CD4-positive, alpha-beta T cell treated with Interleukin-10 for 1 hour (primary cell): ENCODE measurements at places on chromosomes 2 and 18.
A peak's percentile ranks its signal among the peaks of the same experiment; 100 is the strongest.

DNA sequence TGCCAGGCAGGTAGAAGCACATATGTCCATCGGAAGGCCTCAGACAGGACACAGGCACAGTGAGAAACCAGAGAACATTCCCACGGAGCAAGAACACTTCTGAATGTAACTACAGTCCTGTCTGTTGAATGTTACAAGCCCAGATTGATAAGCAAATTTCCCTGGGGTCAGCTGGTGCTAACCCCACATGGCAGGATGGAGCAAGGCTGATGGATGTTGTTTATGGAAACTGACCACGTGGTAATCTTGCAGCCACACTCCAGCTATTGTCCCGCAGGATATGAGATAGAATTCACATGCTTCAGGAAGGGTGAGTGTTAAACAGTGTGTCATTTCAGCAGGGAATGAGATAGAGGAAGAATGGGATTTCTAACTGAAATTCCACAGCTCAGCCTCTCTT lies 138.8 kb upstream of the COPS8 start:
- no peak for DNase-seq

- DNase-seq: no peak
These were observed 2.9 kb downstream of the BCS1L start for GRCh38 chr2:218662377-218662776.

- DNase-seq: no peak
These were observed 331.2 kb upstream of the MYT1L start for GRCh38 chr2:2662037-2662846.

- no peak for DNase-seq
These were observed 37.0 kb downstream of the RAPGEF4 start for GRCh38 chr2:172772633-172773032.

GRCh38 chr2:211347328-211347727 lies 790.9 kb downstream of the CPS1 start:
- no peak for DNase-seq

DNA sequence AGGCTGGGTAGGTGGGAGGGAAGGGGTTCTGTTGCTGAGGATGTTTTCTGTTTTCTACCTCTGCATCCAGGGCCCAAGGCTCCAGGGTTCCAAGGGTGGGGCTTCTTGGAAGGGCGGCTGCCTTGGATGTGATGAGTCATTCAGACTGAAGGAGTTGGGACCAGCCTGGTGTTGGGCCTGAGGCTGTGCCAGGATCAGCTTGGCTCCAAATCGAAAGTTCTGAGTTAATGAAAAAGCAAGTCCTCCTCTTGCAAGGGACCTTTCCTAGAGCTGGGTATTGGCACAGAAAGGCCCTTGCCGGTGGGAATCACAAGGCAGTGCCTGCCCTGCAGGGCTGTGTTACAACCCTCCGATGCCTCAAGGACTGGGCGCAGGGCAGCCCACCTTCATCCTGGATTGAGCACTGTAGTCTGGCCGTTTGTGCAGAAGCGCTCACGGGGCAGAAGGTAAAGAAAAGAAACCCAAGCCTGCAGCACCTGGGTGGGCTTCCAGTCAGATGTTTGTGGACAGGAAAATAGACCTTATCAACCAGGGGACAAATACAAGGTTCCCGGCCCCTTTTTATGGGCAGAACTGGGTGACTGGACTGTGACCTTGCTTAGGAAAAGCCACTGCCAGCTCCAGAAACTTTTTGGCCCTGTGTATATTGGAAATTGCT lies 52.5 kb upstream of the MCFD2 start:
- no peak for DNase-seq

DNA sequence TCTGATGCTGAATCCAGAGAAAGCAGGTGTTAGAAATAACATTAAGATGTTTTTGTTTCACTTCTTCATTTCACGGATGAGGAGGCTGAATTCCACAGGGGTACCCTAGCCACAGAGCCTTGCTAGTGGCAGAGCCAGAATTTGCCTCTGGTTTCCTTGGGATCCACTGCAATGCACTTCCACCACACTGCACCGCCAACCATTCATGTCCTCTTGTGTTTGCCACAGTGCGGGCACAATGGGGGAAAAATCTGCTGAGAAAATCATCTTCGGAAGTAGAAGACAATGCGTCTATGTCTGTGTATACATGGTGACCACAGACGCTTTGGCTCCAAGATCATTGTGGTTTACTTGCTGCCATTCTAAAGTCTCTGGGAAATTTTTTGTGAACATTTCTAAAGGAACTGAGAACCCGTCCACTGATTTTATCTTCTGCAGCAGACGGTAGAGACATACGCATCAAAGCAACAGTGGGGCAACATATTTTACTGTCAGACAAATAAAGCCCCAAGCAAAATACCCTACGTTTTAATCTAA lies 14.9 kb downstream of the ICOS start:
- DNase-seq: peak; percentile 79

DNA sequence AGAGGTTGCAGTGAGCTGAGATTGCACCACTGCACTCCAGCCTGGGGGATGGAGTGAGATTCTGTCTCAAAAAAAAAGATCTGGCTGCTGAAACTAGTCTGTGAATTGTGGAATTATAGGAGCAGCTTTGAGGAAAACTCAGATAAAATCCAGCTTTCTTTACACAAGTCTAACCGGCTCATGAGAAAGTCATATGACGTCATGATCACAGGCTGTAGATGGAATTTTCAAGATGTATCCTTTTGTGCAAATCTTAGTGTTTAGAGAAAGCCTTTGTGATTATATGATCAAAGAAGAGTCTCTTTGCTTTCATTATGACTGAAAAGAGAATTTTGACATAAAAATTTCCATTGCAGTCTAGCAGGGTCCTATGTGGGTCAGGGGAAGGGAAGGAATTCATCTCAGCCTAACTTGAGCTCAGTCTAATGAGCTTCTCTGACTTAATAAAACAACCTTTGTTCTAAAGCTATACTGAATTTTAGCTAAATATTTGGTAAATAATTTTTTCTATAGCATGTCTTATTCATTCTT lies 90.2 kb upstream of the NCK2 start:
- DNase-seq: no peak

DNA sequence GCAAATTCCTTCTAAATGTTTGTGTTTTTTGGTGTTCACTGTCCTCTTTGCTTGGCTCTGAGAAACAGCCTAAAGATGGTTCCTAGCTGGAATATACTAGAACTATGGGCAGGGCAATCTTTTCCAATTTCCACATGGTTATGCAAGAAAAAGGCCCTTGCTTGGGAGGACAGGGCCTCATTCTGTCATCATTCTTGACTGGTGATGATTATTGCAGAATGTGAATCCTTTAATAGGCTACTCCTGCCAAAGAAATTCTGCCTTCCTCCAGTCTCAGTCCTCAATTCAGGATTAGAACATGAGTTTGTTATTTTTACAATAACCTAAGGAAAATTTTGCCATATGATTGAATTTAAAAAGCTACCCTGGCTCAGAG lies 218.7 kb downstream of the HNMT start:
- no peak for DNase-seq

DNA sequence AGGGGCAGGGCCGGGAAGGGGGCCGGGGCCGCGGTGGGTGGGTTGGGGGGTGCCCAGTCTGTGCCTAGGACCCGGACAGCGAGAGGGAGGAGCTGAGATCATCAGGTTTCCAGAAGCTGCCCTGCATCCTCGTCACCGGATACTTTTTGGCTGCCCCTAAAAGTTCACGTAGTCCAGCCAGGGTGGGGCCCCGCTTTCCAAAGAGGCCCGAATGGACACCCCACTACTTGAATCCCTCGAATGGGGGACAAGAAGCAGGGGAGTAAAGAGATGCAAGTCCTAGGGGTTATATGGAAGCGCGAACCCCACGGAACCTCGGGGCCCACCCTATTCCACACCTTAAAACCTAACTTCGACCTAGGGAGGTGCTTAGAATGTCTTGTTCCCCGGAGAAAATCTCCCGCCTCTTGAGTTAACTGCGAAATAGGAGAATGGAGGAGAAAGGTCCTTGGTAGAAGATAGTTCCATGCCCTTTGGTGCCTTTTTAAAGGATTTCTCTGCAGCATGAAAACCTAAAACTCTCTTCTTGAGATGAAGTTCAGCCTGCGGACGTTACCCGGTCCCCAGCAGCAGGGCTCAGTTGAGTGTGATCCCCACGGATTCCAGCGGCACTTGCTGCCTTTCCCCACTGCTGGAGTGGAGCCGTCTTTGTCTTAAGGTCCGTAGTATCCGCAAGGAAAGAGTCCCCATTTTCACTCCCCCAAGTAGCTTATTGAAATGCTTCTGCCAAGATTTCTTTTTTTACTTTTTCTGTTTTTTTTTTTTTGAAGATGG lies 2.1 kb upstream of the RNF152 start:
- no peak for DNase-seq

DNA sequence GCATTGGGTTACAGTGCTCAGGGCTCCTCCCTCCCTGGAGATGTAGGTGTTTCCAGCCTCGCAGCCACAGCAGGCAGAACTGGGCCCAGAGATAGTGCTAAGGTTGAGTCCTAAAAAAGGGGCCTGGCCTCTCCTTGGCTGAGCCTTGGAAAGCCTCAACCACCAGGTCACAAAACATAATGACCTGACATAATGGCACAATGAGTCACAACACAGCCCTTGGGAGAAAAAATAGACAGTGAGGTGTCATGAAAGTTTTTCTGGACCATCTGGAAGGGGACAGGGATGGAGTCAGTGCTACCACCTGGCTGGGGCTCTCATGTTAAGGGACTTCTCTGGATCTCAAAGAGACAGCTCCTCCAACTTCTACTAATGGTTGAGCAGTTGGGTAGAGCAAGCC lies 92.4 kb upstream of the LCLAT1 start:
- no peak for DNase-seq

GRCh38 chr2:142041105-142041504 lies 89.7 kb downstream of the LRP1B start:
- no peak for DNase-seq

DNA sequence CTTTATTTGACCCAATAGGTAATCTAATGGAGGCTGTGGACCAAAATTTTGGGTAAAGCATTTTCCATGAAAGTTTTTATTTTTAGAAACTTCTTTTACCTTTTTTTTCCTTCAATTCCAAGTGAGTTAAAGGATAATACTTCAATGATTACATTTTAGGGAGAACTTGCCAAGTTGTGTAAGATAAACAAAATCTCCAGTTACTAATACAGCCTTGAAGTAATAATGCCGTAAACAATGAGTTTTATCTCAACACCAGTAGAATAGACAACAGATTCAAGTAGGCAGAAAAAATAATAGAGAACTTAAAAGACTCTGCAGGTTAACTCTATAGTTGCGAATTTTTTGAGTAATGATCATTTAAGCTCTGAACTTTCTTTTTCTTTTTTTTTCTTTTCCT lies 807.4 kb downstream of the CNTNAP5 start:
- DNase-seq: no peak
